Activated gamma-delta T cell treated with Interleukin-2 at 50 U/mL for 16 hours (primary cell): ENCODE measurements at places on chromosomes 6 and 20.

DNA sequence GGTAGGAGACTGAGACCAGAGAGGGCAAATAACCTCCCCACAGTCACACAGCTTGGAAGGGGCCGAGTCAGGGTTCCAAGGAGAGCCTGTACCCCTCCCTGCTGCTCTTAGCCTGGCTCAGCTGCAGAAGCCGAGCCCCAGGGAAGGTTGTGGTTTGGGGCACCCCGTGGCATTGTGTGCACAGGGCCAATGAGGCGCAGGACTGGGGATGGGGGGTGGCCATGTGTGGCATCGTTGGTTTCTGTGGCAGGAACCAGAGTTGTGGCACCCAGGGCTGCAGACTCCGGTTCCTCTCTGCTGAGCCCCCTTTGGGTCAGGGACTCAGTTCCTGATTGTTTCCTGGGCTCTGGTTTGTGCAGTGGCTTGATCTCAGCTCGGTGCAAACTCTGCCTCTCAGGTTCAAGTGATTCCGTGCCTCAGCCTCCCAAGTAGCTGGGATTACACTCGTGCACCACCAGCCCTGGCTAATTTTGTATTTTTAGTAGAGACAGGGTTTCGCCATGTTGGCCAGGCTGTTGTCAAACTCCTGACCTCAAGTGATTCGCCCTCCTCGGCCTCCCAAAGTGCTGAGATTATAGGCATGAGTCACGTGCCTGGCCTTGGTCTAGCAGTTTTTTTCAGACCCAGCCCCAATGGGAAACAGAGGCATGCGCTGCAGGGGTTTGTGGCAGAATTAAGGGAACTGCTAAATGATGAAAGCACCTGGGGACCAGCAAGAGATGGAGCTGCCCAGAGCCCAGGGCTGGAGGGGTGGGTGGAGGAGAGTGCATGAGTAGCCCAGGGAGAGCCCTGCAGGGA, 221.0 kb upstream of the SULF2 start:
- no peak for DNase-seq

DNA sequence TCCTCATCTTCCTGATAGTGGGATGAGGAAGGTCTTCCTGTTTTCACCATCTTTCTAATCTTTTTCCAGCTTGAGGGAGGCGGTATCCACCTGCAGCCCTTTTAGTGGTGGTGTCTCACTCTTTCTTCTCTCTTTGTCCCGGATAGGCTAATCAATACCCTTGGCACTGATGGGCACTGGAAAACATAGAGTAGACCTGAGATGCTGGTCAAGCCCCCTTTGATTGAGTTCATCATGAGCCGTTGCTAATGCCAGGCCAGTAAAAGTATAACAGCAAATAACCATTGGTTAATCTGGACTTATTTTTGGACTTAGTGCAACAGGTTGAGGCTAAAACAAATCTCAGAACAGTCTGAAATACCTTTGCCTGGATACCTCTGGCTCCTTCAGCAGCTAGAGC, 21.8 kb upstream of the PRND start:
- no peak for DNase-seq

GRCh38 chr6:29628419-29629281, 4.3 kb downstream of the GABBR1 start:
- DNase-seq, result peak; percentile 36

- no peak for DNase-seq
Observed at GRCh38 chr6:165049362-165049761, 260.0 kb downstream of the C6orf118 start.

- peak; percentile 40 for DNase-seq
Observed at GRCh38 chr20:24164360-24164759, 175.8 kb upstream of the GGTLC1 start.

DNA sequence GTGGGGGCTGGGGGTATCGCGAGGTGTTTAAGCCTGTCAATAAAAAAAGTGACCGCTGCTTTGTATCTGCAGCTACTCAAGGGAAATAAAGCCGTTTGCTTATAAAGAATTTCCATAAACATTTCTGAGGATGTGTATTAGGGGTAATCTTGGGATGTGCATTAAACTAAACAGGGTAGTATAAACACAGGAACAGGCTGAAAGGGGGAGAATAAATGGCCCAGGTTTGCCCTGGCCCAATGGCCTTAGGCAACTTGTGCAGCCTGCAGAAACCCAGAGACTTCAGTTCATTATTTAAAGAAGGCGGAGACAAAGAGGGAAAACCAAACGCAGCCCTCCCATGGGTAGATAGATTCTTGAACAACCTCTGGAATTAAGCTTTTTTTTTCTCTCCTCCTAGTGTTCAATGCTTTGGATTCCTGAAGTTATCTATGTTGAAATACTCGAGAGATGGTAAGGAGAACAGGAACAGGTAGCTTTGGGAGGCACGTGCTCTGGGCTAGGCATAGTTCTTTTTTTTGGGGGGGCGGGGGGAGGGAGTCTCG, 35.6 kb upstream of the SALL4 start:
- no peak for DNase-seq

- no peak for DNase-seq
Observed at GRCh38 chr6:87710090-87710489, 8.1 kb upstream of the AKIRIN2 start.

DNA sequence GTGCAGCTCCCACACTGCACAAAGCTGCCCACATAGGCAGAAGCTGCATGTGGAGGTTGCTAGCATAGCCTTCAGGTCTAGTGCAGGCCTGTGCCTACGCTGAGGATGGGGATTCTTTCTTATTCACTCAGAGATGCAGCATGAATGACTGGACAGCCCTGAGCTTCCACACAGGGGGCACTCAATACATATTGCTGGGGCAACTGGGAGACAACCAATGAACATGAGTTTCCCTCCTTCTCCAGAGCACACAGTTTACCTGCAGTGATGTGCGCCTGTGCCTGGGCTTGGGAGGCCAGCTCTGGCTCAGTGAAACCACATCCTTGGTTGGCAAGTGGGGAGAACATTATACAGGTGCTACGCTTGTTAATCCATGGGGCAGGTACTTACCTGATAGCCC, 389.9 kb downstream of the RNGTT start:
- DNase-seq, result no peak

GRCh38 chr6:138287144-138287955, 69.1 kb upstream of the PBOV1 start:
- DNase-seq, result peak; percentile 48

DNA sequence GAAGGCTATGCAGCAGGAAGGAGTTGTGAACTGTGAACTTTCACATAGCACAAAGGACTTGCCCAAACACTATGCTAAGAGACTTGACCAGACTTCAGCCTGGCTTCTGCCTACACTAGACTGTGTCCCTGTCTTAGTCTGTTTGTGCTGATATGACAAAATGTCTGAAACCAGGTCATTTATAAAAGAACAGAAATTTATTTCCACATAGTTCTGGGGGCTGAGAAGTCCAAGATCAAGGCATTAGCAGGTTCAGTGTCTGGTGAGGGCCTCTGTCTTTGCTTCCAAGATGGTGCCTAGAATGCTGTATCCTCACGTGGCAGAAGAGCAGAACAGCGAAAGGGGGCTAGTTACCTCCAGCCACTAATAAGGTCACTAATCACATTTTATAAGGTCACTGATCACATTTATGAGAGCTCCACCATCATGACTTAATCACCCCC, 16.0 kb upstream of the MCM3 start:
- DNase-seq, result no peak

DNA sequence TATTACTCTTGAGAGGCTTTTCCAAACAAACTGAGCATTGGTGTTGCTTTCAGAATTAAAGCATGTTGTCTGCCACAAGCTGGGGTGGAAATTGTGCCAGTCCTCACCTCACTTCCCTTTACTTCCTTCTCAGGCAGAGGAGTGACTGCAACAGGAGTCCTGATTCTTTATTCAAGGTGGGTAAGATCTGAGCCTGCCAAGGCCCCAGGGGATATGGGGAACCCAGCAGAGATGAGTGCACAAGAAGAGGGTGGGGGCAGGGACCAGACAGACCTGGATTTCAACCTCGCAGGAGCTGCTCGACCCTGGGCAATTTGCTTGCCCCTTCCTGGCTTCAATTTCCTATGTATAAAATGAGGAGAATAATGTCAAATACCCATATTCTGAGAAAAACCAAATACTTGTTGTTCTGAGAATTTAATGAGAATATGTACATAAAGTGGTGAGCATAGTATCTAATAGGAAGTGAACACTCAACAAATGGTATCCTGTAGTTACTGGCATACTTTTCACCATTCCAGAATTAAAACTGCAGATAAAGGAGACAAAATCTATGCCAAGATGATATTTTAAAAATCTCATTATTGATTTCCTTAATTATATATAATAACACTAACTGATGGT, 17.8 kb downstream of the MAN1A1 start:
- DNase-seq, result no peak

- DNase-seq, result no peak
Observed at GRCh38 chr6:44315516-44315915, 2.4 kb upstream of the AARS2 start.

DNA sequence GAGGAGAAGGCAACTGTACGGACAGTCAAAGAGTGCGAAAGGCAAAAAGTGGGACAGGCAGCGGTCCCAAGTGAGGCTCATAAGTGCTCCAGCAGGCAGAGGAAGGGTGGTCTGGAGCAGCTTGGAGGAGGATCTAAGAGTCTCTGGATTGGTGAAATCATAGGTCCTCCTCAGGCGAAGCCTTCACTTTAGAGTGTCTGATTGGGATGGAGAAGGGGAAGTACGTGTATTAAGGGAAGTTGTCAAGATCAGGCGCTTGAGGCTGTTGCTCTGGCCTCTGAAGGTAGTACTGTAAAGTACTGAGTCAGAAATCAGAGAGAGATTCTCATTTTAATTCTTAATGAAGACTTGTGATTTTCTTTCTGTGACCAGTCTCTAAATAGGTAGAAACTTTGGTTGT, 185.6 kb downstream of the KIF16B start:
- DNase-seq, result no peak

DNA sequence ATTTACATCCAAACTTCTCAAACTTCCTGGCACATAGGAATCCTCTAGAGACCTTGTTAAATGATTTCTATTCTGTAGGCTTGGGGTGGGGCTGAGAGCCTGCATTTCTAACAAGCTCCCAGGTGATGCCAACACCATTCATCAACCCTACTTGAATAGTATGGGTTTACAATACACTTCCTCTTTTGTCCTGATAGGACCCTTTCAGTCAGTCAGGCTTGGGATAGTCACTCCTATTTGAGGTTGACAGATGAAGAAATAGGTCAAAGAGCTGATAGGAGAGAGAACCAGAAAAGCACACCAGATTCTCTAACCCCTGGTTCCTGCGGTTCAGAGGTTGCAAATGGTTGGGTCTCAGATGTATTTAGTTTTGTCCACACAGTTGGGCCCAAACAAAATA, 273.4 kb downstream of the TSHZ2 start:
- DNase-seq, result no peak

- peak; percentile 84 for DNase-seq
Observed at GRCh38 chr6:108848116-108848868, at the start of gene ARMC2. Gene ARMC2, plus strand, starts transcription at chr6:108848422. Its CDS starts 5,846 bp downstream, at chr6:108854268.

DNA sequence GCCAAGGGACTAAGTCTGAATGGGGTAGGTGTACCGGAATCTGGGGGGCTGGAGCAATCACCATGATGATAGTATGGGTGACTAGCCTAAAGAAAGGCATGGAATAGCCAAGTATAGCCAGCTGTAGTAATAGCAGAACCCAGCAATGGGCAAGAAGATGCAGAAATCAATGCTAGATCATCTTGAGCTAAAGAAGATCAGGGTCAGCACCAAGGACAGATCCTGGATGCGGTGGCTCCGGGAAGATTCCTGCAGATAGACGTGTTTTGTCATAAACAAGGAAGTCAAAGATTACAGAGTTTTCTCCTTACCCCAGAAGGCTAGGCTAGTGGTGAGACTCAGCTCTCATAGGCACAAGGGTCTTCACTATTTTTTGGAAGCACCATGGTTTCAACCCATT, 561.6 kb upstream of the CHD6 start:
- no peak for DNase-seq

DNA sequence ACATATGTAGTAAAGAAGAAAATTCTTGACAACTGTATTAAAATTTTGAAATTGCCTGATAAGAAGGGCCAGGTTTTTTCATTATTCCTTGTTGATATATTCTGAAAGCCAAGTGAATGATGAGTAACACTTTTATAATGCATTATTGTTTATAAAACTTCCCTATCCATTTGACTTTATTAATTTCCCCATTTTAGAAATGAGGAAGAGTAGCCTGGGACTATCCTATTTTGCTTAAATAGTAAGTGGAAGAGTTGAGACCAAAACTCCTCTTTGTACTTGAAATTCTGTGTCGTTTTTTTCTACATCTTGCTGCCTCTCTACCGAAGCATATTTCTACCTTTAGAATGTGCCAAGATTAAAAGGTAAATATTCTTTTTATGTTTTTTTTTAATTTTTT, 39.7 kb downstream of the TRMT11 start:
- DNase-seq, result no peak

GRCh38 chr6:132530293-132530974, 7.6 kb upstream of the TAAR9 start:
- peak; percentile 76 for DNase-seq

GRCh38 chr6:16568128-16568527, 193.1 kb downstream of the ATXN1 start:
- no peak for DNase-seq

DNA sequence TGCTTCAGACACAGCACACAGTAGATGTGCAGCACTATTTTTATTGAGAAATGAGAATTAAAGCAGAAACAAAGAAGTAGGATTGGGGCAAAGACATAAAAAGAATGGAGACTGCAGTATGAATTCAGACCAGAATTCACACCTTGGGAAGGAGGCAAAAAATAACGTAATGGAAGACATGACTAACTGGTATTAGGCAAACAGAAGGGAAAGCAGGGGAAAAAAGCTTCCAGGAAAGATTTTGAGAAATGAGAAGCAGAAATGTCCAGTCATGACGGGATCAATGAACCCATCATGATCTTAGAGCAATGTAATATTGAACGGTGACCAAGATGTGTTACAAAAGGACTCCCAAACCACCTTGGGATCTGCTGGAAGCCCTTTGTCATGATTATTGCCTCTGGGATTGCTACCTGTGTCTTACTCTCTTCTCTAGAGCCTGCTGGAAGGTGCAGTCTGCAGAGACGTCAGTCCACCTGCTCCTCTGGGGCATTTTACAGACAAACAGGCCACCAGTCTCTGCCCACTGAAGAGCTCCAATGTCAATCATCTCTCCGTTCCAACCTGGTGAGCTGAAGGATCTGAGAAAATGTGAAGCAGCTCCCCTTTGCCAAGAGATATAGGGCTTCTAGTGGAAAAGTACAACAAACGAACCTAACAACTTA, 8.7 kb downstream of the NUDT3 start:
- no peak for DNase-seq

DNA sequence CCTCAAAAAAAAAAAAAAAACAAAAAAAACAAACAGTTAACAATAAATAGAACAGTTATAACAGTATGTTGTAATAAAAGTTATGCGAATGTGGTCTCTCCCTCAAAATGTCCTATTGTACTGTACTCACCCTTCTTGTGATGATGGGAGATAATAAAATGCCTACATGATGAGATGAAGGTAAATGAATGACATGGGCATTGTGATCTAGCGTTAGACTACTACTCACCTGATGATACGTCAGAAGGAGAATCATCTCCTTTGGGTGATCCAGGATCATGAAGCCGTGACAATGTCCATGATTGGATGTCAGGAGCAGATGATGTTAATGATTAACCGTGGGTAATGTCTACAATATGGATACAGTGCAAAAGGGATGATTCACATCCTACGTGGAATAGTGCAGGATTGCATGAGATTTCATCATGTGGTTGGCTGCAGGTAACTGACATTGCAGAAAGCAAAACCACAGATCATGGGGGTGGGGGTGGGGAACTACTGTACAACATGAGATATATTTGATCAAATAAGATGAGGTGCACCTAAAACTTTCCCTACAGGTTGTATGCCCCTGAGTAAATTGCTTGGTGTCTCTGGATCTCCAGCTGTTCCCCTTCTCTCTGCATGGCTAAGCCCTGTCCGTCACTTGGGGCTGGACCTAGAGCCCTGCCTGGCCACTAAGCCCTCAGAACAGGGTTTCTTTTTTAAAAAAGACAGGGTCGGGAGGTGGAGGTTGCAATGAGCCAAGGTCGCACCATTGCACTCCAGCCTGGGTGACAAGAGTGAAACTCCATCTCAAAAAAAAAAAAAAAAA, 6.2 kb upstream of the RBCK1 start:
- no peak for DNase-seq
